ENCODE measurements at places on chromosomes 12 and 14.
A peak's percentile ranks its signal among the peaks of the same experiment; 100 is the strongest.

GRCh38 chr14:76090616-76091391, 60.9 kb upstream of the GPATCH2L start:
- no peak for DNase-seq

DNA sequence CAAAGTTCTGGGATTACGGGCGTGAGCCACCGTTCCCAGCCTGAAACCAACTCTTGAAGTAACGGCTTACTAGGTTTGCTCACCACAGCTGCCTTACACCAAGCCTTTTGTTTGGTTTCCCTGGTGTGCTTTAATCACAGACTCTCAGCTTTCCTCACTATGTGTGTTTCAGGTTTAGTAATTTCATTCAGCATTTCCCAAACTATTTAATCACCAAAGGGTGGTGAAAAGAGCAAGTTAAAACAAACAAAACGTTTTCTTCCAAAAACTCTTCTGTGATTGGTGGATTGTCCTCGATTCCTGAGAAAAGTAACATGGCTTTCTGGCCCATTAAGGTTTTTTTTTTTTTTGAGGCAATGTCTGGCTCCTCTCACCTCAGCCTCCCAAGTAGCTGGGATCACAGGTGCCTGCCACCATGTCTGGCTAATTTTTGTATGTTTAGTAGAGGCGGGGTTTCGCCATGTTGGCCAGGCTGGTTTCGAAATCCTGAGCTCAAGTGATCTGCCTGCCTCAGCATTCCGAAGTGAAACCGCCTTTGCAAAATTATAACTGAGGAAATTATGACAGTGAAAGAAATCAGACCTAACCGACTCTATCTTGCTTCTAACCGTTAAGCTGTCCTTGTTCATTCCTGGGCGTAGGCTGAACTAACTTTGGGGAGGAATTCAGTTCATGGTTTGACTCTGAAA, 1.5 kb upstream of the ZFYVE26 start:
- no peak for DNase-seq

GRCh38 chr12:121334513-121335343, 17.5 kb downstream of the ANAPC5 start:
- no peak for DNase-seq

GRCh38 chr14:98226411-98226810, 1045.6 kb downstream of the BCL11B start:
- DNase-seq = no peak

GRCh38 chr12:45725631-45726602, 3.6 kb upstream of the ARID2 start:
- no peak for DNase-seq

DNA sequence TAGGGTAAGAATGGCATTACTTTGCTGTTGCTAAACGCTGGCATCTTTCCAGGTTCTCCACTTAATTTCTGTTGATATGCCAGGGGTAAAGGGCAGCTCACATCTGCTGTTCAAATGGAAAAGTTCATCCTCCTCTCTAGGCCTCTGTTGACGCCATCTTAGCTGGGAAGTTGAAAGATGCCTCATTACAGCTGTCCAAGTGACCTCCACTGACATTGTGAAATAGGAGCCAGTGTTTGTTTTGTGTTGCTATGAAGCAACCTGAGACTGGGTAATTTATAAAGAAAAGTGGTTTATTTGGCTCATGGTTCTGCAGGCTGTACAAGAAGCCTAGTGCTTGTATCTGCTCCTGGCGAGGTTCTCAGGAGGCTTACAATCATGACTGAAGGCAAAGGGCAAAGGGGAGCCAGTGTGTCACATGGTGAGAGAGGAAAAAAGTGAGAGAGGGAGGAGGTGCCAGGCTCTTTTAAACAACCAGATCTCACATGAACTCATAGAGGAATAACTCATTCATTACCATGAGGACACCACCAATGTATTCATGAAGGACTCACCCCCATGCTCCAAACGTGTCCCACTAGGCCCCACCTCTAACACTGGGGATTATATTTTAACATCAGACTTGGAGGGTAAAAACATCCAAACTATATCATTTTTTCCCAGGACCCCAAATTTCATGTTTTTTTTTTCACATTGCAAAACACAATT, 3.2 kb upstream of the ADAM21 start:
- no peak for DNase-seq

DNA sequence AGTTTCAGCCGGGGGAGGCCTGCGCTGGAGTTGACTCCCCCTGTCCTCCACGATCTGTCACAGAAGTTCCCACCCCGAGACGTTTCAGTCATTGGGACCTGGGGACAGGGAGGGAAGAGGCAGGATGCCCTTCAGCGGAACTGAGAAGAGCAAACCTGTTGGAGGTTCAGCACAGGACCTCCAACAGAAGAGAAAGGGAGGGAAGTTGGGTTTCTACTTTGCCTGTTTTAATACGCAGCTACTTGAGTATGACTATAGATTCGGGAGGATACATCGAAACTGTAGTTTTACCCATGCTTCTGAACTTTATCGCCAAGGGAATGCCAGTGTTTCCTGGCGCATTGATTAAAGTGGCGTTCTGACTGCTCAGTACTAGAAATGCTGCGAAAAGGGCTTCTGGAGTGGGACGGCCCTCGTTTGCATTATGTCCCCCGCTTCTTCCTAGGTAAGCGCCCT, 2.3 kb upstream of the DUSP6 start:
- no peak for DNase-seq

- DNase-seq = no peak
Observed at GRCh38 chr12:1428671-1429070, 165.7 kb downstream of the FBXL14 start.

GRCh38 chr12:111992464-111992863, 20.5 kb downstream of the TMEM116 start:
- no peak for DNase-seq

DNA sequence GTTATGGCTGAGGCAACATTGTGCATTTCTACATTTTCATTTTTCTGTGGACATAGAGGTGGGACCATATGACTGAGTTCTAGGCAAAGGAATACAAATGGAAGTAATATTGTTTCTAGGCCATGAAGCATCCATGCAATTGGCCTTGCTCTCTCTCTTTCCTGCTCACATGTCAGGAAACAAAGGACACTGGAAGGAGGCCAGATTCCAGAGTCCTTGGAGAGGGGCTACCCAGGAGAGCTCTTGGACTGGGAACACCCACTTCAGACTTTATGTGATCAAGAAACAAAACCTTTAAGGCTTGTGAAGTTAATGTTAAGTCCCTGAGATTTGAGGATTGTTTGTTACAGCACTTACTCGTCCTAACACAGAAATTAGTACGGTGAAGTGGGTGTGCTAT, 32.8 kb downstream of the PDZRN4 start:
- DNase-seq = no peak

- DNase-seq = no peak
Observed at GRCh38 chr14:22232933-22233332, 356.1 kb downstream of the DAD1 start.

GRCh38 chr14:30143627-30144026, 216.0 kb upstream of the PRKD1 start:
- no peak for DNase-seq

DNA sequence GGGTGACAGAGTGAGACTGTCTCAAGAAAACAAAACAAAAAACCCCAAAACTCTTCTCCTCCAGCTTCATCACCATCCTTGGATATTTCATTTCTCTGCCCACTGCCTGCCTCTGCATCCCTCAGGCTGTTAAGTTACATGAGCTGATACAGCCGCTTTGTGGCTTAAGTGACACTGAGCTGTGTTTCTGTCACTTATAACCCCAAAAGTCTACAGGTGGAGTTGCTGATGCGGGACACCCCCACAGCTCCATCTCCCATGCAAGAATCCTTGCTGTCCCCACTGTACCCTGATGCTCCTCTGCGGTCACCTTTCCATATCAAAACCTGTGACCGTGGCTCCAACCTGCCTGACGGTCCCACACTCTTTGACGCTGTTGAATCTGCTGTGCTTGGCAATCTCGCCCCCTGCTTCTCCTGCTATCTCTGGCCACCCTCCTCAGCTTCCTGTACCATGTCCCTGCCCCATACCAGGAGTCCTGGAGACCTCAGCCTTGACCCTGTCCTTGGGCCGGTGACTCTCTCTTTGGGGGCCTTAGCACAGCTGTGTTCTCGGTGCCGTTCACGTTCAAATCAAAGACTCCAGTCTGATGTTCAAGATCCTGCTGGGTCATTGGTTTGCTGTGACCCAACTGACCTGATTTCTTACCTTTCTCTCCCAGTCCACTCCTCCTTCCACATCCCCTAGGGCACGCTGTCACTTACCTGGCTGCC, 20.3 kb downstream of the HVCN1 start:
- DNase-seq = no peak

DNA sequence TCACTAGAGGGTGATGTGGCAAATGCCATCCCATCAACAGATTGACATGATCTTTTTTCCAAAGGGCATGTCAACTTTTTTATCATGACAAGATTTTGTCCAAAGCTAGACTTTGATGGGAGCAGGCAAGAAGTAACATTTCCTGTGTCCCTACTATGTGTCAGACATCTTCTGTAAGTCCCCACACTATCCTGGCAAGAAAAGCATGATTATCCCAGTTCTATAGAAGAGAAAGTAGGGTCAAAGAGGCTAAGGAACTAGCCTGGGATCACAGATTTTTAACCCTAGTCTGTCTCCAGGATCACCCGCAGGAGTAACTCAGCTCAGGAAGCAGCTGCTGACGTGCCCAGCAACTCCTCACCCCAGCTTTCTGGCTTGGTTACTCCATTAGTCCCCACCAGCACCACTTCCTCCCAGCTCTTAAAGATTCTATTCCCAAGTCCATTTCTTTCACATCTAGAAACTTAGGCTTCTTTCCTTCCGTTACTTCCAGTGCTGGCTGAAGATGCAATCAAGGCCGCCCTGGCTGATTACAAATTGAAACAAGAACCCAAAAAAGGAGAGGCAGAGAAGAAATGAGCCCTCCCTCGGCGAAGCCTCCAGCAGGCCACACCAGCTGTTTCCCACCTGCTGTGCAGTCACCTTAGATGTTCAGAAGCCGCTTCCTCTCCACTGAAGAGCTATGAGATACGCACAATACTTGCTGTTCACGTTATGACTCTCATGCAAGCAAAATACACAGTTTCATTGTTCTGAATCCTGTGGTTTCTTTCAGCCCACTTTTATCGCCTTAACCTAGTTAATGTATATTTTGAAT, 6.2 kb downstream of the ISCU start:
- DNase-seq = peak; percentile 54

DNA sequence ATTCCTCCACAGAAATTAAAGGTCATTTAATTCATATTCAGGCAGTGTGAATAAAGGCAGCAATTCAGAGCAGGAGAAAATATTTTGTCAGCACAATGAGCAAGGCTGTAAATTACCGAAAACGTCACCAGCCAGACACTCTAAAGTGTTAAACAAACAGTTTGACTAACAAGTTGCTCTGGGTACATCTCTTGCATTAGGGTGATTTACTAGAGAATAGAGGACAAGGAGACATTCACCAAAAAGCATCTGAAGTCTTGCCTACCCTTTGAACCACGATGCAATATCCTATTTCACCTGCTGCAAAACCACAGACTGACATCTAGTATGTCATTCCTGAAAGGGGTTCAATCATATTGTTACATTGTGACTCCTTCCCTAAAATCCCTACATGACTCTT, 27.1 kb upstream of the GPHB5 start:
- no peak for DNase-seq

GRCh38 chr12:109888179-109889020, 8.1 kb upstream of the GLTP start:
- DNase-seq = no peak

DNA sequence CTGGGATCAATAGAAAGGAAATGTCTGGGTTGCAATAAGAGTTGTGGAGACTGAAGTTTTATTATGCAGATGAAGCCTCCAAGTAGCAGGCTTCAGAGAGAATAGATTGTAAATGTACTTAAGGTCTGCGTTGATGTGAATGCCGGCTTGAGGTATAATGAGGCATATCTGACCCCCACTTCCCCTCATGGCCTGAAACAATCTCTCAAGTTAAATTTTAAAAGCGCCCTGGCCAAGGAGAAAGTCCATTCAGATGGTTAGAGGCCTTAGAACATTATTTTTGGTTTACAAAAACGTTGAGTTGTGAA, 28.3 kb upstream of the HIGD1C start:
- DNase-seq = no peak

DNA sequence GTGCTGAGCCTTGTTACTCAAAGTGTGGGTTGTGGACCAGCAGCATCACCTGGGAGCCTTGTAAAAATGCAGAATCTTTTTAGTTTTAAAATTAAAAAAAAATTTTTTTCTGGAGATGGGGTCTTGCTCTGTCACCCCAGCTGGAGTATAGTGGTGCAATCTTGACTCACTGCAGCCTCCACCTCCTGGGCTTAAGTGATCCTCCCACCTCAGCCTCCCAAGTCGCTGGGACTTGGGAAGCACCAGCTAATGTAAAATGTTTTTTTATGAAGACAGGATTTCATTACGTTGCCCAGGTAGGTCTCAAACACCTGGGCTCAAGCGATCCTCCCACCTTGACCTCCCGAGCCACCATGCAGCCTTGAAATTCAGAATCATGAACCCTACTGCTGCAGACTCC, 14.4 kb downstream of the MYBPC1 start:
- DNase-seq = no peak

DNA sequence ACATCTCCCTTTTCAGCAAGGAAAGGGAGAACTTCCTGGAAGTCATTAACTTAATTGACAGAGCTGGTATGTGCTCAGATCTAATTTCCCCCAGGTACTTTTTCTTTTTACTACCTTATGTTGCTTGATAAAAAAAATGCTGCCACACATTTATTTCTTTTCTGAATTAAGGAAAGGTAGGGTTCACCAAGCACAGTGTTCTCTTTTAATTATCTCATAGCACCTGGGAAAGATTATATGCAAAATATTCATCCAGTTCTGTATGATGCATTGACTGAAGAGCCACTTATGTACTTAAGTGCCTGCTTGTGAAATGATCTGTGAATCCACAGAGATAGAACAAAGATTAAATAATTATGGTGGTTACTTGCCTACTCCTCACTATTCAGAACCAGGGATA, 25.1 kb downstream of the KCNC2 start:
- no peak for DNase-seq

- DNase-seq = no peak
Observed at GRCh38 chr14:66508547-66508845, 549 bp downstream of the GPHN start.

Measured in stimulated activated CD8-positive, alpha-beta memory T cell treated with anti-CD3 and anti-CD28 coated beads, Interleukin-15, amount 100 ng/mL, for 48 hours (primary cell).